ENCODE measurements at places on chromosomes 6 and 20.

GRCh38 chr6:25835442-25836283 lies 3.8 kb upstream of the SLC17A1 start:
- no peak for DNase-seq

DNA sequence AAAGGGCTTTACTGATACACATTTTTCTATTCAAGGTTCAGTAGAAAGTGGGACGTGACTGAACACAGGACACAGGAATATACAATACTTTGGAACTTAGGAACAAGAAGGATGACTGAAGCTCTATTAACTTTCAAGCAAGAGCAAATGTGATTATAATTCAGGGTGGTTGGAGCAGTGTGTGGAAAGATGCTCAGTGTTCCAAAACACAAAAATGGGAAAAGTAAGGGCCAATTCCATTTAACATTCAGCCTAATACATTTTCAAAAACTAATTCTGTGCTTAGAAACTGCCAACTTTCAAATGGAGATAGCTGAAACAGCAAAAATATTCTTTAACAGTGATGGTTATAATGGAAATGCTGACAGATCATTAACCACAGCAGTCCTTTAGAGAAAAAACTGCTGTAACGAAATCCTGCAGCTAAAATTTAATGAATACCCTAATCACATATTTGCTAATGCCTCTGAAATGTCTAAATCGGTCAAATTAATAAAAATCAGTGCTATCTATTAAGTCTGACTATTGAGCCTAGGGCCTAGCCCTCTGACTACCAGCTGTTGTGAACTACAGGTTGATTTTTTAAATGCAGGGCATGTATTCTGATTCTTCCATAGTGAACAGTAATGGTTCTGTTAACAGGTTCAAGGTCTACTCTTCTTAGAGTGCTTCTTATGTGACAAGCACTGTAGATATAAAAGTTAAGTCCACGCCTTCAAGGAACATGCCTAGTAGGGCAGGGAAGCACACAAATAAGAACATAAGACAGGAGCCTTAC lies 45.9 kb downstream of the RARS2 start:
- no peak for DNase-seq

DNA sequence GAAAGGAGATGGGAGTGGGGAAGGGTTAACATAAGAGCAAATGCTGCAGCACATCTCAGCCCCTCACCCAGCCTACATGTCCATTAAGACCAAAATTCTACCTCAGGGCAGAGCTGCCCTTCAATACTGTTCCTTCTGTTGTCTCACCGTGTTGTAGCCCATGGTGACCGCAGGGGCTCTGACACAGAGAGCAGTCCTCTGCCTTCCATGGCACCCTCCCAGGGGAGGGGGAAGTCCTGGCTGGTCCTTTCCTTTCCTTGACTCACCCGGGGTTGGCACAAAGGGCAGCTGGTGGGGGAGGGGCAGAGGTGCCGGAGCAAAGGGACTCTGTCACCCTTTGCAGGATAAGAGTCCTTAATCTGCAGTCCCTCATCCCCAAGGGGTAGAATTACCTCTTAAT lies 15.2 kb downstream of the NKX2-2 start:
- no peak for DNase-seq

DNA sequence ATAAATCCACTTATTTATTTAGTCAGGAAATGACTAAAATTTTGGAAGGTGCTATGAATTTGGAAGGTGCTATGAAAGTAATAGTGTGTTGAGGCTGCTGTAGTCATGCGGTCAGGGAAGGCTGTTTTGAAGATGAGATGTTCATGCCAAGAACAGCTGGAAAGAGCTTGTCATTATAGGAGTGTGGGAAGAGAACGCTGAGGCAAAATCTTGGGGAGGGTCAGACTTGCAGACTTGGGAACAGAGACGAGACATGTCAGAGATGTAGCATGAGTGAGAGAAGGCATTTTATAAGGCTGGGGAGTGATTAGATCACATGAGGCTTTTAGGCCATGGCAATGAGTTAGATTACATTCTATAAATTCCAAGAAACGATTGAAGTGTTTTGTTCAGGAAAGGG lies 124.0 kb upstream of the B3GAT2 start:
- DNase-seq, result no peak

- no peak for DNase-seq
These were observed 32.4 kb upstream of the TCP11 start for GRCh38 chr6:35173427-35174087.

- no peak for DNase-seq
These were observed 28.0 kb downstream of the PTPRK start for GRCh38 chr6:128492386-128492785.

DNA sequence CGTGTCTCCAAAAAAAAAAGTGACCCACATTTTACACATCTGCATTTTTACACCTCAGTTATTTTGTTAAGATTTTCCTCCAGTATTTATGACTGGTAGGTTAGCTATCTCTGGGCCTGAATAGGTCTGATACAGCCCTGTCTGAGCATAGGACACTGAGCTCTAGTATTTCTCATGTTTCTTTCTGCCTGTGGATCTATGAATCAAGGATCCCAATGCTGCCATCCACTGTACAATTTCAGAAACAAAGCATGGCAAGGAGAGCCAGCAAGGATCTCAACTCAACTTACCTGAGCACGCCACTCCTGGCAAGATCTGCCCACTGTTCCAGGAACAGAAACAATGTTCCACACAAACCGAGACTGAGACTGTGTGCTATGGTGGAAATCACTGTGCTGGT lies 36.4 kb upstream of the ENPP5 start:
- DNase-seq, result no peak

DNA sequence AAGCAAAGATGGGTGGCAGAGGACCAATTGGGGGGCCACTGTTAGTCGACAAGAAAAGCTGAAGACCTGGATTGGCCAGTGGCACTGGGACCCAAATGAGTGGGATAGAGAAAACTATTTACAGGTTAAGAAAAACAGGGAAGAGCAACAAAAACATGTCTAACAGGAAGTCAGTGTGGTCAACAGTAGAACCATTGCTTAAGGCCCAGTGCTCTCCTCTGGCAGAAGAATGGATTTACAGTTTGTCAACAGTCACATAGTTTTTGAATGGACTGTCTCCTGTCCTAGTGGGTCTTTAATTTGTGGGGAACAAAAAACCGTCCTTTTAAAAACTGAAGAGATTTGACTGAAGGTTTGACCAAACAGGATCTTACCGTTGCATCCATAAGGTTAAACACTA lies 12.1 kb upstream of the WTAP start:
- no peak for DNase-seq

DNA sequence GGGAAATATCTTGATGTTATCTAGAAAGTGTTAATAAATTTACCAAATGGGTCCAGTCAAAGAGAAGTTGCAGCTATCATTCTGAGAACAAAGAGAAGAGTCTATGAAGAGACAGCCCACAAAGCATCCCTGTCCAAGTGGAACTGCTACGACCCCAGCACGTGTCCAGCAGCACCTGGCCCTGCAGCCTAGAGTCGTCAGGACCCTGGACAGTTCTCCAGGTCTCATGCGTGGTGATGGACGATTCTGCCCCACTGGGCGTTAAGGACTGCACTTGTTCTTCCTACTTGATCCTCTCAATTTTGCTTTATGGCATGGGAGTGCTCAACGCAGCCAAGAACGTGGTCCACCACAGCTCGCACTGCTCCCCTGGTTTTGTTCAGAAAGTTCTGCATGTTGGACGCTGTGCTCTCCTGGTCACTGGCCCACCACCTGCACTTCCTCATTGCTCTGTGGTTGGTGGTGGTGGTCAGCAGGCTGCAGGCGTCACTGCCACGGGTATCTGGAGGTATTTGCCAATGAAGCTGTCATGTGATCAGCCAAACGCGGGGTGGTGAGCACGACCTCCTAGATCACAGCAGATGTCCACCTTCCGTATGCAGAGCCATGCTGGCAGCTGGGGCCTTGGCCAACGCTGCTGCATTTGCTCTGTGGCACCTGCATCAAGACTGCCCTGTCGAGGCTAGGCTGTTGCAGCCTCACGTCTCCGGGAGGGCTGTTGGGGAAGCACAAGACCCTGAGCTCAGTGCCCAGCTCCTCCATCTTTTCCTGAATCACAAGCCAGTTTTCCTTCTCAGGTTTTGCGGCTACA lies 356.4 kb downstream of the CDH4 start:
- peak; percentile 21 for DNase-seq

DNA sequence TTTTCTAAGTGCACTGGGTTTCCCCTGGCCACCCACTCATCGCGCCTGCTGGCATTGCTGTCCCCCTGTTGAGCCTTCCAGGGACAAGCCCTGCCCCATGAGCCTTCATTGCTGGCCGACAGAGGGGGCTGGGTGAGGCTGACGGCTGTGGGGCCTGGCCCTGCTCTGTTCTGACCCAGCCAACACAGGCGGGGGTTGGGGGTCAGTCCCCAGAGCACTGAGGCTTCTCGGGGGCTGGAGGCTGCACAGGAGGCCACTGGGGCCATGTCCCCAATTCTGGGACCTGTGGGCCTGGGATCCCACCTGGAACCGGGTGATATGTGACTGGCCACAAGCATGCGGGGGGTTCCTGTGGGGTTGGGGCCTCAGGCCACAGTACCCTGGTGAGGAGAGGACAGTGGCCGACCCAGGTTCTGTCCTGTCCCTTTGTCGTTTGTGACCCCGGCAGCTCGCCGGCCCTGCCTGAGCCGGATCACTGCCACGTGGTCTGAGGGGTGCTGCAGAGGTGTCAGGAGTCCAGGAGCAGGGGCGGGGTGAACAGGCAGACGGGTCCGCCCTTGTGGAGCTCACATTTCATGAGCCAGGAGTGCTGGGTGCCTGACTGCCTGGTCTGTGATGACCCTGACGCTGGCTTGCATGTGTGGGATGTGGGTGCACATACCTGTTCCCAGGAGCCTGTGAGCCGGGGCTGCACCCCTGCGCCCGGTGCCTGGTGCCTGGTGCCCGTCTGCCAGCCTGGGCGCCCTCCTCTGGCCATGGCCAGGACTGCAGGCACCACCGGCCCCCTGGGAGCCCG lies 2.1 kb upstream of the COL20A1 start:
- peak; percentile 50 for DNase-seq

- DNase-seq, result peak; percentile 37
These were observed 1.3 kb upstream of the DNAH8 start for GRCh38 chr6:38713812-38714211.

Data from OCI-M1 (cell line).